Activated CD4-positive, alpha-beta memory T cell treated with anti-CD3 and anti-CD28 coated beads, Interleukin-2, amount 10 ng/mL, durations not matched to agents 7 days and 5 days (primary cell): ENCODE measurements at places on chromosomes 5 and 9.

DNA sequence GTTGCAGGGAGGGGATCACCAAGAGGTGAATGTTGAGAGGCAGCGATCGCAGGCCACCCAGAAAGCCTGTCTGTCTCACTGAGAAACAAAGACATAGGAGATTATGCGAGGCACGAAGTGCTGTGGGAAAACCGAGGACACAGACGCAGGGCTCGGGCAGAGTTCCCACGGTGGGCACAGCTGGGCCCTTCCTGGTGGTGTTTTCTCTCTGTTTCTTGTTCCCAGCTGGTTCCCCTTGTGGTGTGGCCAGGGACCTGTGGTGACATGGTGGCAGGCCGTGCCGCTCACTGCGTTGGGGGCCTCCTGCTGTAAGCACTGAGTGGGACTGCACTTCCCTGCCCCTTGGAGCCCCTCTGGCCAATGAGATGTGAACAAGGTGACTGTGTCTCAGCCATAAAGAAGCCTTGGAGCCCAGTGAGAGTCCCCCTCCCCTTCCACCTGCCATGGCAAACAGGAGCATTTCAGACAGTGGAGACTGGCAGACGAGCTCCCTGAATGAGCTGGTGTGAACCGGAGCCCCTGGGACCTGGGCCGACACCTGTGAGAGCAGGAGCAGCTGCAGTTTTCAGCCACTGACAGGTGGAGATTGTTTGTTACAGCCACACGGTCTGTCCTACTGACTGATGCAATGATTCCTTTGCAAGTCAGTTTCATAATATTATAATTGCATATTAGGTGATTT, 13.2 kb upstream of the IRX4 start:
- DNase-seq: no peak

DNA sequence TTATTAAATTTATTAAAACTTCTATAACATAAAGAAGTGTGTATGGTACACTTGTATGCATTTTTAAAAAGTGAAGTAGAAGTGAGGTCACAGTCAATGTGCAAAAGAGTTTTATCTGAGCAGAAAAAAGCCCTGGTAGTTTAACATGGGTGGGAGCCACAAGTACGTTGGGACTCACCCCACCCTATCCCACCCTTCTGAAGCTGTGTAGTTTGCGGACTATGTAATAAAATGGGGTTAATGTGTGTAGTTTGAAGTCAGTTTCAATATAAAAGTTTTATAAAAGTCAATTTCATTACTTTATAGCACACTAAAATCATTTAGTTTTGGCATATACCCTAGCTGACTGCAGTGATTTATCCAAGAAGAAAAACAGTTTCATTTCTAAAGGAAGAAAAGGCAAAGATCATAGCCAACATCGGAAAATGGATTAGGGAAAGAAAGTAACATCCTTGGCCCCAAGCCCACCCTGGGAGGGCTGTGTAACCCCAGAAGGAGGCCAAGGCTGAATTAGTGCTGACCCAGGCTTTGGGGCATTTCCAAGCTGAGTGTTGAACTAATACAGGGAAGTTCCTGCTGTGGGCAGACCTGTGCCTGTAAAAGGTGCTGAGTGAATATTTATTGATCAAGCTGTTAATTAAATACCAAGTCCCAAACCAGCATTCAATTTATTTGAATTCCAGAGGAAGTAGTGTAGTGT, 398.6 kb upstream of the ADAMTSL1 start:
- no peak for DNase-seq

DNA sequence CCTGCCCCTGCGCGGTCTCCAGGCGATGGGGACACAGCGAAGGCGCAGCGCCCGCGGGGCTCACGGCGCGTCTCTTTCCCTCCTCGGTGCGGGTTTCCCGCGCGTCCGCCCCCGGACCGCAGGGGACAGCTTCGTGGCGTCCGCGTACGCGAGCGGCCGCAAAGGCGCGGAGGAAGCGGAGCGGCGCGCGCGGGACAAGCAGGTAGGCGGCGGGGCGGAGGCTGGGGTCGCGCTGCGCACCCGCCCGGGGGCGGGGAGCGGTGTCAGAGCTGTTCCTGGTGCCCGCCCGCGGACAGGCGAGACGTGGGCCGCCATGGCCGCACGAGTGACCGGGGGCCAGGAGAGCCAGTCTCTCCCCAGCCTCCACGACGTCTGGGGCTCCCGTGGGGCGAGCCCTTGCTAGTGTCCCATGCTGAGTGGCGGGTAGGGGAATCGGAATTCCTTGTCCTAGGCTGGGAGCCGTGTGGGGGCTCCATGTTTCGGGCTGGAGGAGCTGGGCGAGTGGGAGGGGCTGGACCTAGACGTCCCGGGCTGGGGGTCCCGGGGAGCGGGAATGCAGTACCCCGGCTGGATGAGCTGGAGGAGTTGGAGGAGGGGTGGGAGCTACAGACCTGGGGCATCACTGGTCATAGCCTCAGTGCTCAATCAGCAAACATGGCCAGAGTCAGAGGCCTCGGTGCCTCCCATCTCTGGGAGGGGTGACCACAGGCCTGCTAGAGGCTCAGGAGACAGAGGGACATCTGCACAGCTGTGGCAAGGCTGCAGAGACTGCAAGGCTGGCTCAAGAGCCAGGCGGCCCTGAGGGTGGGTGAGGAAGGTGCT, 968 bp downstream of the NKD2 start:
- DNase-seq: no peak

DNA sequence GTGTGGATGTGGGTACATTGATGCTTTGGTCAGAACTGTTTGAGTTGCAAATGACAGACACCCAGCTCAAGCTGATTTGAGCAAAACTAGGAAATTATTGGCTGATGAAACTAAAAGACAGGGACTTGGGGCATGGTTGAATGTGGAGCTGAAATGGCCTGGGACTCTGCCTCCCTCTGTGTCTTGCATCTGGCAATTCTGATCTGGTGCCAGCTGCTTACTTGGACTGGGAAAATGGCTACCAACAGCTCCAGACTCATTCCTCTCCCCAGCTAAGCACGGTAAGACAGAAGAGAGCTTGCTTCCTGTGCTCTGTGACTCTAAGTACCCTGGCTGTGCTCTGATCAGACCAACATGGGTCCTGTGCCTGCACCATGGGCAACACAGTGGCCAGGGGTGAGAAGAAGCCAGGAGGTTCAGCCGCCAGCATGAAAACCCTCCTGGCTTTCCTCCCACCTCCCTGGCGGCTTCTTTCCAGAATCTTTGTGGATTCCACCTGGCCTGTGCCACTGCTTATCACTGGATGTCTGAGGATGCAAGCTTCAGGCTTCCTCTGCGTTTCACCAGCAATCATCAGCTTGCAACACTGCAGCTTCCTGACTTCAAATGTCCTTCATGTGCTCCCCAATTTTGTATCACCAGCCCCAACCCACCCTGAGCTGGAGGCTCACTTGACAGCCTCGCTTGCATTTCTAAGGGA, 44.1 kb downstream of the C5orf15 start:
- DNase-seq: no peak

DNA sequence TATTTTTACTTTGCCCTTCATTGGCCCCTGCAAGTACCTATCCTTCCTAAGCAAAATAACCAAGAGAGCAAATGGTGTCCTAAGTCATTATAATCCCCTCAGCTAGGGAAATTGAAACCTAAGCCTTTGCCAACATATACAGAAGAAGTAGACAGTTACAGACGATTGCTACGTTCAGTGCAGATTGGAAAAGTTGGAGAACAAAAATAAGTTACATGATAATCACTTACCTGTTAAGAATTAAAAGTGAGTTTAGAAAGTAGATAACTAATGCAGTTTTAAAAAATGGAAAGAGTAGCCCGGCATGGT, 244.8 kb downstream of the MPDZ start:
- no peak for DNase-seq
